Retina (tissue), 1 donor: ENCODE measurements at places on chromosomes 7 and 10.

DNA sequence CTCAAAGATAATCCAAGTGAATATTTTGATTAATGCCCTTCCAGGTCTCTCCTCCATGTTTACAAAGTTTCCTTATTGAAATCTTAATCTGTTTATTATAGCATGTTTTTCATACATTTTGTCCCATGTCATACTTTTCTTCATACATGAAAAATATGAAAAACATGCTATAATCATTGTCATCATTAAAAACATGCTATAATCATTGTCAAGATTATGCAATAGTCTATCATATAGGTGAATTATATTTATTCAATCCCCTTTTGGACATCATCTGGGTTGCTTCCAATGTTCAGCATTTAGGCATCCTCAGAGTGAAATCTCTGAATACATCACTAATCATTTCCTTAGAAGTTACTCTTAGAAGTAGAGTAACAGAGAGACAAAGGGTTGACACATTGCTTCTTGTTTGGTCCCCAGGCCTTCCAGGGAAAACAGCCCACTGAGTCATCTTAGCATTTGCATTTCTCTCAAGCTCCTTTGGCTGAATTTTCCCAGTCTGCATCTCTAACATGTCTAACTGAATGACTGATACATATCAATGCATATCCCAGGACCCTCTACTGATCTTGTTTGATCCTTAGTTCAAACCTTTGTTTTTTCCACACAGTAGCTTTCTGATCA lies 87.0 kb downstream of the SGMS1 start:
- no peak for DNase-seq

DNA sequence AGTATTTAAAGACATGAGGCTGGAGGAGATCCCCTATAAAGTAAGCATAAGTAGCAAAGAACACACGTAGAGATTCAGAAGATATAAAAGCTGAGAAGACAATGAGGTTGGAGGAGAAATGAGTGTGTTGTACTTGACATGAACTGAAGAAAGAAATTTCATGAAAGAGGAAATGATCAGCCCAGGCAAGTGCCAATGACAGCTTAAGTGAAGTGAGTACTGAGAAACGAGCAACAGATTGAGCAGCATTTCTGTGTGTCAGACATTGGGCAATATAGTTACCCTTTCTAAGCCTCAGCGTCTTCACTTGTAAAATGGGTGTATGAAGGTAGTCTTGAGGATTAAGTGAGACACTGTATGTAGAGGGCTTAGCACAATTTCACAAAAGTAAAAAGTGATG lies 4.8 kb upstream of the LIPA start:
- DNase-seq: no peak

DNA sequence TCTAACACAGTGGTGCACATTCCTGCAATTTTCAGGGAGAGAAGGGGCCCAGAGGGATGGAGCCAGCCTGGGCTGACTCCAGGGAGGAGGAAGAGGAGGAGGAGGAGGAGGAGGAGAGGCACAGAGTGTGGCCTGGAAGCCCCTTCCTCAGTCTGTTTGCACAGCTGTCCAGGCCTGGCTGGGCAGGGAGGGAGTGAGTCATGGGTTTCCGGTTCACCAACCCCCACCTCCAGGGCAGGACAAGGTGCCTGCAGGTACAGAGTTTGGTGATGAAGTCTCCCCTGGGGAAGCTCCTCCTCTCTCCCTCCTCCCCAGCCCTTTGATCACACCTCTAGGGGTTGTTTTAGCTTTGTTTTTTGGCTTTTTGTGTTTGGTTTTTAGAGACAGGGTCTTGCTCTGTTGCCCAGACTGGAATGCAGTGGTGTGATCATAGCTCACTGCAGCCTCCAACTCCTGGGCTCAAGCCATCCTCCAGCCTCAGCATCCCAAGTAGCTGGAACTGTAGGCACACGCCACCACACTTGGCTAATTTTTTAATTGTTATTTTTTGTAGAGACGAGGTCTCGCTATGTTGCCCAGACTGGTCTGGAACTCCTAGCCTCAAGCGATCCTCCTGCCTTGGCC lies 77.5 kb upstream of the CUX1 start:
- DNase-seq: no peak

DNA sequence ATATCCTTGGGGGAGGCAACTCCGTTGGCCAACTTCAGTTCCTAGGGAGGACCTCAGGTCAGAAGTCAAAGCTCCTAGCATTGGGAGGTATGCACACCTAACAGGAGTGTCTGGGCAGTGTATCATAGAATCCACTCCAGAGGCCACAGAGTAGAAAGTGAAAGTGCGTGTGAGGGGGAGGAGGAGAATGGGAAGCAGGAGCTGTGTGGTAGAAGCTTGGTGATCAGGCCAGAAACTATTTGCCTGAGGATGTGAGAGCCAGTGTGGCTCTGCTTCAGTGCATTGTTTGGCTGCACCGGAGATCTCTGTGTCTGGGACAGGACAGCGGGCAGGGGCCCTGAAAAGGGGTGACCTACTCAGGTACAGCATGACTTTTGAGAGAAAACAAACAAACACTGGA lies 557.4 kb upstream of the VSTM2A start:
- DNase-seq: no peak

- no peak for DNase-seq
These were observed 128.7 kb upstream of the JCAD start for GRCh38 chr10:30188101-30188500.

DNA sequence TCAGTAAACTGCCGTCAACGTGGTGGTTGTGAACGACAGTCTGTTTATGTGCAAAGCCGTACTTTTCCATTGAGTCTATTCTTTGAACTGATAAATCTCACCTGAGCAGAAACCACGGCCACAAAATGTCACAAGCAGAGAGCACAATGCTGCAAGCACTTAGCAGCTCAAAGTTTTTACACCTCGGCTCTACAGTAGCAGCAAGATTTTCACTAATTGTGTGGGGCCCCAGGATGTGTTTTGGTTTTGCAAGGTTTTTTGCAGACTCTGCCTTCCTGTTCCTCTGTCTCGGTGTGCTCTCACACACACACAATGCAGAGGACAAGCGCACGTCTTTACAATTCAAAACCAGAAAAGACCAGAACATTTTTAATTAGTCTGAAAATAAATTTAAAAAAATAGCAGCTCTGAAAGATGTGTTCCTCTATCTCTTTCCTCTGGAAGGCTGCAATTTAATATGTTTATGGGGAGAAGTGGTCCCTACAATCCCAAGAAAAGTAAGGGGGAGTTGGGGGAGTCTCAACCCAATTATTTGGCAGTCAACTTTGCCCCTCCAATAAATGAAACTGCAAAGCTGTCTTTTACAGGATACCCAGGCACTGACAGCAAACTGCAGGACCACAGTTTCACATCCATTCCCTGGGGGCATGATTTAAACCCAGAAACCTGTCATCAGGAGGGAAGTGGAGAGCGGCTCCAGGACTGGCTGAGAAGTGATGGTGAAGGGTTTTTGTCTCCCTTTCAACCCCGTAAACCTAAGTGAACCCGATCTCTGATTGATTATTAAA lies 73.8 kb upstream of the SFMBT2 start:
- DNase-seq: no peak

GRCh38 chr7:82017334-82017943 lies 247.6 kb upstream of the HGF start:
- no peak for DNase-seq

GRCh38 chr7:149041350-149041749 lies 13.0 kb upstream of the PDIA4 start:
- DNase-seq: no peak

GRCh38 chr10:121057269-121057668 lies 206.1 kb downstream of the WDR11 start:
- no peak for DNase-seq
